ENCODE measurements at places on chromosomes 3 and 15. TPM values are rescaled to one million over a fixed set of nuclear protein-coding genes. Genes with fewer than 3 reads are reported as not detected.

DNA sequence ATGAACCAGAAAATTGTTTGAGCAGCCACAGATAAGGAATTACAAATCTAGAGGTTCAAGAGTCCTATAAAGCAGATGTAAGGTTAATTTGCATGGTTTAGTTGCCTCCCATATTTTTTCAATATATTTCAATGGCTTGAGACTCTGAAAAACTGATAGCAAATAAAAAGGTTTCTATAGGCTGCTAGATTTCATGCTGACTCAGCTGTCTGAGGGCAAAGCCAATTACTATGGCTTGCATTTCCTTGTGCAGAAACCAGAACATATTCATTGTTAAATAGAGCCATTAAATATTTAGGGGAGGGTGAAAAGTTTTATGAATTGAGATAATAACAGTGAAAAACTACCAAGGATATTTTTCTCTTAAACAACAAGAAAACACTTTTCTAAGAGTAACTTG is 278.1 kb upstream of the CADM2 start:
- no peak for DNase-seq

DNA sequence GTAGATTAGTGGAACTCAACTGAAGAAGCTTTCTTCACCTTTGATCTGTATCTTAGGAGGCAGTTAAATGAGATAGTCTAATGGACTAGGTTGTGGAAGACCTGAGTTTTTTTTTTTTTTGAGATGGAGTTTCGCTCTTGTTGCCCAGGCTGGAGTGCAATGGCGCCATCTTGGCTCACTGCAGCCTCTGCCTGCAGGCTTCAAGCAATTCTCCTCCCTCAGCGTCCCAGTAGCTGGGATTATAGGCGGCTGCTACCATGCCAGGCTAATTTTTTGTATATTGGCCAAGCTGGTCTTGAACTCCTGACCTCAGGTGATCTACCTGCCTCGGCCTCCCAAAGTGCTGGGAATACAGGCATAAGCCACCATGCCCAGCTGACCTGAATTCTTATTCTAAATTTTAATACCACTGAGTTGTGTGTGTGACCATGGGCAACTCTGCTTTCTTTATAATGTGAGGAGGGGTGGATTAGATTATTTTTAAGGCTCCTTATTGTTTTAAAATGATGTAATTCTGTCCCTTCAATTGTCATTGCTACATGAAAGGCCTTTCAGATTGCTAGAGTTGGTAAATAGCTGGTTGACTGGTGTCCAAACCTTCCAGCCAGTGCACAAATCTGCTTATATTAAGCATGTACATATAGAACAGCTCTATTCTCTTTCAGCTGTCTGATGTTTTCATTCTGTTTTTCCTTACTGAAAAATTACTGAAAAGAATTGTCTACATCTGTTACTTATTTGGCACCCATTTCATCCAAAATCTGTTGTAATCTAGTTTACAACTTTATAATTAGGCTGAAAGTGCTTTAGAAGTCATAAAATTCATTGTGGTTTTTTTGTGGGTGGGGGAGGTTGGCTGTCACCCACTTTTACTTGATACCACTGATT is 2.3 kb downstream of the LNP1 start:
- DNase-seq, result peak; percentile 15

- no peak for DNase-seq
Observed at GRCh38 chr3:16329826-16330129, 64.8 kb downstream of the OXNAD1 start.

DNA sequence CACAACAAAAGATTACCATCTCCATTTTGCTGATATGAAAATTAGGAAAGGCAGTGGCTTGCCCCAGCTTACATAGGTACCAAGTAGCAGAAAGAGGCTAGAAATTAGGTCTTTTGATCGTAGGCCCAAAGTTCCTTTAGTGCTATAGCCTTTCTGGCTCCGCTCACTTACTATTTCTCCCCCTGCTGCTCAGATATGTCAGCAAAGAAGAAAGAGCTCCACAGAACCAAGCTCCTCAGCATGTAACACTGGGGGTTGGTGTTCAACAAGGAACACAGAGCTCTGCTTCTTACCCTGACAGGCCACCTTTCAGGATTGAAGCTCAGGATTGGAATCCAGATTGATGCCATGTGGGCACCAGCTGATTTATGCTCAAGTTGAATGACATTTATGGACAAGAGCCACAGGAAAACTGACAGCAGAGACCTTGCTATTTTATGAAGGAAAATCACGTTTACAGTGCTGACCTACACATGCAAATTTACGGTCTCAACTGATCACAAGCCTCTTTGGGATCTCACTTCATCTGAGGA is 6.1 kb upstream of the IL12A start:
- DNase-seq, result no peak

DNA sequence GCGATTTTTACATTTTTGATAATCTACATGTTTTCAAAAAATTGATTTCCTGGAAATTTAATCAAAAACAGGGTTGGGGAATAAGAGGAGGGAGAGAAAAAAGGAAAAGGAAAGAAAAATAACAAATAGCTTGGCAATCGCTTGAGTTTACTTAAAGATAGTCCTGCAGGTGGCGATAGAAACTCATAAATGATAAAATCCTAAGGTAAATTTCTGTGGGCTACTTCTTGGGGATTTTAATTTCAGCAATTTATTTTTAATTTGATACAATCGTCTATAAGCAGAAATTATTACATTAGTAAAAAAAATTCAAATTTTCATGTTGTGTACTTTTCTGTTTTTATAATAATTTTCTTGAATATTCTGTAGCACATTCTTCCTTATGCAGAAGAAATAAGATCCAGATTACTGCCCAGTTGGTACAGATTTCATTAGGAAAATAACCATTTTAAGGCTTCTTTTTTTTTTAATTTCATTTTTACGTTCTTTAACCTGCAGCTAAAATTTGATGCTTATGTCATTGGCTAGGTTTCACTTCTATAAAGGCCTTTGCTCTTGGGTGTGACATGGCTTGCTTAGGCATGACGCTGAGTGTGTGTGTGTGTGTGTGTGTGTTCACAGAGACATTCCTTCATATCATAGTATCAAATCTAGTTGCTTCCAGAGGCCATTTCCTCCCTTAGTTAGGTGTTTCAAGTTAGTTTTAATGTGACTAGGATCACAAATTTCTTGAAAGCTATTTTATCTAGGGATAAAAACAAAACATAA is 181.8 kb downstream of the MCTP2 start:
- no peak for DNase-seq

DNA sequence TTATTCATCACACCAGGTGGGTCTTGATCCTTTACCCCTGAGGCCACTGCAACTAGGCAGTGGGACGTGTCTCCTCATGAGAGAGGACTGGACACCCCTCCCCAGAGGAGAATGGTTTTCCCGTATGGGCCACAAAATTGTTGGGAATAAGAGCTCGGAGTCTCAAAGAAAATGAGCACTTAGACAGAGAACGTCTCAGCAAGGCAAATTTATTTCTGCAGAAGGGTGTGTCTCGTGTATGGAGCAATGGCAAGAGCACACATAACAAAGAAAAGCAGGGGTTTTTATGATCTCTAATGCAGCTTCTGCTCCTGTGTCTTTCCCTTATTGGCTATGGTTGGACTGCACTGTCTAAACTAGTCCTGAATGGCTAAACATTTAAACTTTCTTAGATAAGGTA is 803.5 kb downstream of the PLOD2 start:
- DNase-seq, result no peak

DNA sequence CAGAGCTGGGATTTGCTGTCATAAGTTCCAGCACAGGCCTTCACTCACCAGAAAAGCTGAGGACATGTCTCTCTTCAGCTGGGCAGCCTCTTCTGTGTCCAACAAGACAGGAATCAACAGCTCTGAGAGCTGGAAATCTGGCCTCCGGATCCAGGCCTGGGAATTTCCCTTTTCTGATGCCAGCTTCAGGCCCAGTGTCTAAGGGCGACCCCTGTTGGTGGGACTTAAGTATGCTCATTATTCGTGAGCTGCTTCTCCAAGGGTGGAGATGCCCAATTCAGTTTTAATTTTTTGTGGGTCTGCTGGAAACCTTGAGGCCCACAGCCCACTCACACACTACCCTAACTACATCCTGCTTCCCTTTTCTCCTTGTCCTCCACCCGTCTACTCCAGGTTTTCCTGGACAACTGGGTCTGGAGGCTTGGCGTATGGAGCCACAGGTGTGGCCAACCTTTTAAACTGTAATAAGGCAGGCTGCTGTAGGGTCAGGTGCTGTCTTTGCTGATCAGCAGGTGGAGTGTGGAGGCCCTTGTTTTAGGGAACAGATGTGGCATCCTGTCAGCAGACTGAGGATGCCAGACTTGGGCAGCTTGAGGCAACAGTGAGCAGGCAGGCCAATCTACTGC is 2.6 kb upstream of the CEMIP start:
- DNase-seq, result peak; percentile 63

- no peak for DNase-seq
Observed at GRCh38 chr3:69499899-69500421, 114.1 kb upstream of the FRMD4B start.

GRCh38 chr15:99429681-99430081 is 136.1 kb upstream of the MEF2A start:
- DNase-seq, result no peak

DNA sequence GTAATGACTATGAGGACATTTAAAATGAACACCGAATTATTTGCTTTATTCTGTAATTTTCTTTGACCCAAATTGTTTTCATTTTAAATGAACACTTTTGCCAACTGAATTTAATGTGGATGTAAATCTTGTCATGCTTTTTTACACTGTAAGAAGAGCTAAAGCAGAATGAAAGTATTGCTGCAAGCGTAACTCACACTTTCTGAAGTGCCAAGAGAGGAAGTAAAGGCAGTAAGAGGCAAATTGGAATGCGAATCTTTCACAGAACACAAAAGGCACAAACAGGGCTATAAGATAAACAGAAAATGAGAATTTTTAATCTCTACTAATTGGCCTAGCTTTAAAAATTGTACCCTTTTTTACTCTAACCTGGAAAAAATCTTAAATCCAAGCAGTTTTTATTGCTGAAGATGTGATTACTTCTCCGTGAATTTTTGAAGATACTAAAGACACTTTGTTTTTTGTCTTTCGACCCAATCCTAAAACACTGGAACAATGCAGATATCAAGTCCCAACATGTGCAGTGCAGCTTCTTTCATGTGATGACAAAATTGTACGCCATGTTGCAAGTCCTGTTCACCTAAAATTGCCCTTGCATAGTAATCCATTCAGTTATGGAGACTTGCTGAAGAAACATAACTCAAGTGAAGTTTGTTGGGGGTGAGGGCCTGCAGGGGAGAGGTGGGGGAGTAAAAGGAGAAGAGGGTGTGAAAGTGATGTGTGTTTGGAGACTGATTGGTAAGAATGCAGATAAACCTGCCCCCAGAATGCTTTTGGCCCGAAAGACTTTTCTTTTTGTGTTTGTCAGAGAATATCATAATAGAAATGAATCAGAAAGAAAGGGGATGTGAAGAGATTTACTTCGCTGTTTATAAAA is 1.4 kb downstream of the ARID3B start:
- no peak for DNase-seq

GRCh38 chr15:82568986-82569385 is 28.7 kb upstream of the RPS17 start:
- DNase-seq, result no peak

GRCh38 chr3:138349926-138350665 is 1.7 kb downstream of the MRAS start:
- no peak for DNase-seq

DNA sequence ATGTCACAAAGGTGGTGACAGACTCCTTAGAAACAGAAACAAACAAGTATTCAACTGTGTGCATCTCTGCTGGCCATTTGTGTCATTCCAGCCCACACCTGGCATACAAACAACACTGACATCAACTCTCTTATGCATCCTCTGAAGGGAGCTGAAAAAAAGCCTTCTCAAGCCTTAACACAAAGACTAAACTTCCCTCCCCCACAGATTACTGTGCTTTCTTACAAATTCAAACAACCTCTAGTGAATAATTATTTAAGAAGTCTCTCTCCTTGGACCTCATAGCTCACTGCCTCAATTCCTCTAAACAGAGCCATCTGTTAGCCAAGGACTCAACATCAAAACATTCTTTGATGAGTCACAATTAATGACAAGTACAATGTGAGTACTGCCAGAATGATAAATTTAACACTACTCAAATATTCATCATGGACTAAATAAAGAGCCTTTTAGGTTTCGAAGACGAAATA is 132.1 kb downstream of the WDR76 start:
- no peak for DNase-seq

GRCh38 chr15:70390723-70391122 is 293.0 kb upstream of the TLE3 start:
- no peak for DNase-seq

DNA sequence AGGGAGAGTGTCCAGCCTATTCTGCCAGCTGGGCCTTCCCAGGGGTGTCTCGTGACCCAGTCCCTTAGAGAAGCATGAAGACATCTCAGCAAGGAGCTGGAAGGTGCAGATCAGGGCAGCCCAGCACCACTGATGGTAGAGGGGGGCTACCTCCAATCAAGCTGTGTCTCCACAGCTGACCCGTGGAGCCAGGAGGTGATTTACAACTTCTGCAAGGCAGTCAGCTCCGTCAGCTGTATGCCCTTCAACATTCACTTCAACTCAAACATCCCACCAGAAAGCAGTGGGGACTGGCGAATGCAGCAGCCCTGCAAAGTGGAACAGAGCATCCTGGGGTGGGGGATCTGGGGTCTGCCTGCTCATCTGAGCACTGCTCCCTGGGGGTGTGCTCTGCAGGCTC is 32.6 kb upstream of the FRG2C start:
- no peak for DNase-seq

DNA sequence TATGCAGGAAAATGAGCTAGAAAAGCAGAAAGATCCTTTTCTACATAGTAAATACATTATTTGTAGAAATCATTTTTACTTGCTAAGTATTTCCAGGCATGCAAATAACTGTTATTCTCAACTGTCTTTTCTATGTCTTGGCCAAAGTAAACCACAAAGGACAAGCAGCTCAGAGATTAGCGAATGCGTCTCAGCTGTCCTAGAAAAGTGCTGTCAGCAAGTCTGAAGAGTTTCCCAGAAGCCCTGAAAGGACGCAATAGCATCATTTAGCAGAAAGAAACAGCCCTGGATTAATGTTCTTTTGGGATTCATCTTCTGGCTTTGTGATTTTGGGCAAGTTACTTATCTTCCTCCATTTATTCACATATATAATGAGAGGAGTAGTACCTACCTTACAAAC is 100.3 kb downstream of the ZIC1 start:
- DNase-seq, result no peak

The MASP1 gene
- 10.2 TPM for total RNA-seq

The C15orf61 gene
- total RNA-seq, result 2.4 TPM

The EPHB3 gene
- total RNA-seq, result 1.0 TPM

The BNC1 gene
- not detected for total RNA-seq

The PLA2G4F gene
- not detected for total RNA-seq

The RBSN gene
- total RNA-seq, result 12.7 TPM

The WNT5A gene
- total RNA-seq, result 63.3 TPM

The SLC6A1 gene
- total RNA-seq, result not detected

The CTXN2 gene
- total RNA-seq, result not detected

The TLR9 gene
- total RNA-seq, result not detected

The CHDH gene
- total RNA-seq, result 0.02 TPM

The MESP1 gene
- 0.47 TPM for total RNA-seq

The THOC7 gene
- 81.8 TPM for total RNA-seq

Data from H4 (cell line).